ENCODE measurements at places on chromosomes 7 and 10.

GRCh38 chr10:48529331-48529730, 75.5 kb downstream of the ARHGAP22 start:
- no peak for DNase-seq

DNA sequence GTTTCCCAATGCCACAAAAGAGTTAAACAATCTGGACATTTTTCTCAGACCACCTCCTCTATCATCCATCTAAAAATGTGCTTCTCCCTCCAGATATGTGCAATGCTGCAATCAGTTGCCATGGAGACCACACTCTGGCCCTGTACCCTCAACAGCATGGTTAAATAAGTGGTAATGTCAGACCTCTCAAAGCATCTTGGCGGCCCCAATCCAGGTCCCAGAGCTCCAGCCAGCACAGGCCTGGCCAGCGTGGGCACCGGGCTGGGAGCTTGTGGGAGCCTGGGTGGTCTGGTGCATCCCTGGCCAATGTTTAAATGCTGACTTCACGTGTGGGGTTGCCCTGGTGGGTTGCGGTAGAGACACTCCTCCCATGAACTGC, 362.9 kb upstream of the ZNF32 start:
- DNase-seq: no peak

DNA sequence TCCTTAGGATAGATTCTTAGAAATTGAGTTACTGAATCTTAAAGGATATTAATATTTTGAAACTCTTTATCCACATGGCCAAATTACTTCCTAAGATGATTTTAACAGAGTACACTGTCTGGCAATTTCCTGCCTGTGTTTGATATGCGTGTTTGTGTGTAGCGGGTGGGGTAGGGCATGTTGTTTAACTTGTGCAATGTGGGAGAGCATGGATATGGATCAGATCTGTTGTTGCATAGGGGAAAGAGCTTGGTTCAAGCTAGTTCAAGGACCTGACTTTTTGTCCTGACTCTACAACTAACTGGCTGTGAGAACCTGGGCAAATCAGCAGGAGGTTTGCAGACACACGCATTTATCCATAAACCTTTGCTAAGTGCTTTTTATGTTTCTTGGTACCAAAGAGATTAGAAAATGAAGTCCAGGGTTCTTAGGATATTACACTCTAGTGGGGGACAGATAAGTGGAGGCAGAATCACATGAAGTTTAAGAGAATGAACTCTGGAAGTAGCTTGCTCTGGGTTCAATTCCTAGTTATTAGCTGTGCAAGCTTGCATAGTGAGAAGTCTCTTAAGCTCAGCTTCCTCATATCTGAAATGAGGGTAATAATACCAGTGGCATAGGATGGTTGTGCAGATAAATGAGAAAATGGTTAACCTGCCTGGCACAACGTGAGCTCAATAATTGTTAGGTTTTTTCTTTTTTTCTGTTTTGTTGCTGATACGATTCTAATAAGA, 96.3 kb upstream of the PRR15 start:
- no peak for DNase-seq

DNA sequence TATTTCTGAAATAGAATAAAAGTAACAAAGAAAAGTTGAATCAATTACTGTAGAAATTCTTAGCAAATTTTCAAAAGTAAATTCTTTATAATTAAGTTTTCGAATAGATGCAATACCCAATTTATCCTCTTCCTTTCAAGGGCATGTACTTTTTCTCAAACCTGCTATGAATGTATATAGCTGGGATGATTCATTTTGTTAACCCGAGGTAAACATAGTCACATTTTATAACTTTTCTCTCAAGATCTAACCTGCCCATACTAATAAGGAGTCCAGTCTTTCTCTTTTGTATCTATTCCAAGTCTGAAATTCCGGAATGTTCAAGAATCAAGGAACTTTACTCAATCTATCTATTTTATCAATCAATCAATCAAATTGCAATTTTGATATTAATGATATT, 1072.9 kb downstream of the REEP3 start:
- no peak for DNase-seq

- DNase-seq: no peak
These were observed 11.0 kb downstream of the ZNF713 start for GRCh38 chr7:55898287-55898686.

- DNase-seq: no peak
These were observed 190.9 kb downstream of the DNAJB6 start for GRCh38 chr7:157527686-157528085.

DNA sequence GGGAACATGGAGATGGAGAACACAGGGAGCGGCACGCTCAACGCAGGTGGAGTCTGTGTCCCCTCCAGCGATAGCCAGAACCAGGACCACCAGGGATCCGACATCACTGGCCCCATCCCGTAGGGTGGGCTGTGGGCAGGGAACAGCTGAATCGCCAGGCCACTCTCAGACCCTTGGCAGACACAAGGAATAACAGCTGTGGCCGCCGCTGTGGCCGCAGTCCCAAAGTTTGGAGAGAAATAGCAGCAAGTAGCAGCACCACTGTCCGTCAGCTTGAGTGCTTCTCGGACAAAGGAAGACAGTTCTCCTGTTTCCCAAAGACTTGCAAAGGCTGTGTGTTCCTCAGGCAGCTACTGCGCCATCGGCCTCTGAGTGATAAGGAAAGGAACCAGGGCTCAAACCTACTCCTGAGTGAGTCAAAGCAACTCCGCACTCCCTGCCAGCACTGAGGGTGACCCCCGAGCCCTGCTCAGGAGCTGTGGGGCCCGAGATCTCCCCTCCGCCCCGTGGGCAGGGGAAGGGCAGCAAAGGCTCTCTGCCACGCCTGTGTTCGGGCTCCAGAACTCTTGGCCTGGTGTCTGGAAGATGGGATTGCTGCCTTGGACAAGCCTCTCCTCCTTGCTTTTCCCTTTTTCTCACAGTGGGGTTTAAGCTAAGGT, 82.3 kb upstream of the FAM20C start:
- no peak for DNase-seq

DNA sequence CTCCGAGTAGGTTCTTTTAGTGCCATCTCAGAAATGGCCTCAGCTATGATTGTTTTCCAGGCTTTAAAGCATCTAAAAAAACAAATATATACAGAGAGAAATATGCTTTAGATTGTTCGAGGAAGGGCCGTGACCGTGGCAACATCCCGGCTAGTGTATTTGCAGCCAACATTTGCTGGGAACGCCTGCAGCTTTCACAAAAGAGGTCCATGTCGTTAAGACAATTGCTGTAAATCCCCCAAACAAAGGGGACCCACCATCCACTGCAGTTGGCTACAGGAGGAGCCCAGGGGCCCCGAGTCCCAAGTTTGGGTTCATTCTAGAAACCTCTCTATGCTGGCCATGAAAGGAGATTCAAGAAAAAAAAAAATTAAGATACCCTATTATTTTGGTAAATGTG, 152.8 kb upstream of the TCF7L2 start:
- DNase-seq: no peak

- no peak for DNase-seq
These were observed 42.4 kb upstream of the ANKRD1 start for GRCh38 chr10:90963331-90963730.

DNA sequence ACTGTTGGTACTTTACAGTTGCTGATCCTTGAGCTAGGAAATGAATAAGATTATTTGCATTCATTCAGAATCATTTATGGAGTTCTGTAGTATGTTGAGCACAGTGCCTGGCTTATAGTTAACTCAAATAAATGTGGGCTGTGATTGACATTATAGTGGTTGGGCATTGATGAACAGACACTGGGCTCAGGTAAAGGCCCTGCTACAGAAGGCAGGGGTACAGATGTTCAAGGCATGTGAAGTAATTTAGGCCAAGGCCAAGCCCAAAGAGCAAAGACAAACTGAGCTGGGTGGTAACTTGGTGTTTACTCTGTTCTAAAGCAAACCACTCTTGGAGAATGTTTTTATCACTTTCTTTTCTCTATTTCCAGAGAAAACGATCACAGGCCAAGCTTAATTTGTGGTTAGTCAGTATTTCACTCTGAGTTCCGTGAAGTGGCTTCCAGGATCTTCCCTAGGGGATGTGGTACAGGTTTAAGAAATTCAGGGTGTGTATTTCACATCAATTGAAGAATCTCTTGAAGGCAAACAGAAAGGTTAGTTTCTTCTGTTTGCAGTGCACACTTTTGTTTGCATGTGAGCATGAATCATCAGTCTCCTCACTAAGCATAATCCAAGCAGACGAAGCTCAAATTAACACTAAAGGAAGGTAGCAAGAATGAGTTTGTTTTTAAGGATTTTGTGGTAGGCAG, 113.9 kb upstream of the PRR15 start:
- no peak for DNase-seq

DNA sequence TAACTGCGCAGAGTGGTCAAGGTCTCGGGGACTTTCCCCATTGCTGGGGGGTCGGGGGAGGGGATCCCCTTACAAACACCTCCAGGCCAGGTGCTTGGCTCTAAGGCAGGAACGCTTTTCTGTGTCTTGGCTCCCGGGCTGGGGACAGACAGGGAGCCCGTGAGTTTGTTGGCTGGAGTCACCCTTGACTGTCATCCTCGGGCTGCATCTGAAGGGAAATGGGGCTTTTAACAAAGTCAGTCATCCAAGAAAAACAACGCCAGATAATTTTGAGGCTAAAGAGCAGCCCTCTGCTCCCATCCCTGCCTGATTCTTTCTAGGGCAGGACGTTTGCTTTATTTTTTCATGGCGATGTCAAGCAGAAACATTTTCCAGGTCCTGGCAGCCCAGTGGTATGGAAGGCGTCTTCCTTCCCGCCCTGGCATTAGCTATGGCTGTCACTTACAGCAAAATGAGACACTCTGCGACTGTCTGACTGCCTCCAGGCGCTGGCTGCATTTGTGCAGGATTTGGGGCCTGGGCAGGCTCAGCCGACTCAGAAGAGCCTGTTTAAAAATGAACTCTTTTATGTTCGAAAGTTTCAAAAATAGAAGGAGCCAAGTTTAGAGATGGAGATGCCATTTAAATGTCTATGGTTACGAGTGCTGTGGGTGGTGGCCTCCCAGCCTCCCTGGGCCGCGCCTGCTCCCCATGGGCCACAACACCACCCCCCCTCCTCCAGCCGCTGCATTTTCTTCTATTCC, 54.7 kb upstream of the TNS3 start:
- no peak for DNase-seq

DNA sequence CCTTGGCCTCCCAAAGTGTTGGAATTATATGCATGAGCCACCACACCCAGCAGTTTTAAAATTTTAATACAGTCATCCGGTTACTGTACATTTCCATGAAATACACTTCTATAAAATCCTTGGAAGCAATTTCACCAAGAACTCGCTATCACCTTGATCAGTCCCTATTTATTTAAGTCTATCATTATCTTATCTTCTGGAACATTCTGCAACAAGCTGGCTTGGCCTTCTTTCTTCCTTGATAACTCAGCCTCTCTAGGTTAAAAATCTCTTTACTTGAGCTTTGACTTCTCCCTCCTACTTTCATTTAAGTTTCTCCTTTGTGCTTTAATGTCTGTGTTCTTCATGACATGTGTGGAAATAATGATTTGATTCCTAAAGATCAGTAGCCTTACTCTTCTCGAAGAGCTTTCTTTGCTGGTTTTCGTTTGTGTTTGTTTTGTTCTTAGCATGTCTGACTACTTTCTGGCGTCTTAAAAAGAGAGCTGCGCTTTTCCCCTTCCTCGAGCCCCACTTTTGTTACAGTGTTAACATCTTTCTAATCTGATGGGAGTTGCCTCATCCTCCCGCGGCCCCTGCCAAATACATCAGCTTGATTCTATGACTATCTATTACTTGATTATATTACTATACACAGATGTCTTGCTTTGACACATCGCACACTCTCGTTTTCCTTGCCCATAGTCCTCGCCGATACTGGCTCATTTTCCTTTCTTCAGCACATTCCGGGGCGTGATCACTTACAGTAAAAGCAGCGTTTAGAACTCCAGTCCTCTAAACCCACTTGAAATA, 11.1 kb upstream of the CALML5 start:
- DNase-seq: no peak

DNA sequence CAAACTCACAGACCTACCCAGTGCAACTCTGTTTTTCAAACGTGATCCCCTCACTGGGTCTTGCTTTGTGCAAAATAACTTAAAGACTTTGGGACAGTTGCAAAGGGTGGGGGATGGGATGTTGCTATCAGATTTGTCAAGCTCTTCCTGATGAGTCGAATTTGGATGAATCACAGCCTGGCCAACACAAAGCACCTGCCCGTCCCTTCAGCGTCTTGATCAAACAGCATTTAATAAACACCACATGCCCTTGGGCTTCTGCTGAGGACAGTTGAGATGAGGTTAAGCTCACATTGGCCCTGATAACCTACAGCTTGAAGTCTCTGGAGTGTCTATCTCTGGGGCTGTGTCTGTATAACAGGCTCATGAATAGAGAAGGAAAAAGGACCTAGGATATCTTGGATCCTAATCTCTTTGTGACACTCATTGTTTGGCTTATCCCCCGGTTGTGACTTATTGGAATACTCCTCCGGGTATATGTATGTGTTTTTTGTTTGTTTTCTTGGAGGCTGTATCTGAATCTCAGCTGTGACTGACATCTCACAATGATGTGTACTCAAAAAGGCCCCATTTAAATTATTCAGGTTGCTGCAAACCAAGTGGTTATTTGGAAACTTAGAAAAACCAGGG, 132.6 kb upstream of the NAMPT start:
- DNase-seq: no peak

DNA sequence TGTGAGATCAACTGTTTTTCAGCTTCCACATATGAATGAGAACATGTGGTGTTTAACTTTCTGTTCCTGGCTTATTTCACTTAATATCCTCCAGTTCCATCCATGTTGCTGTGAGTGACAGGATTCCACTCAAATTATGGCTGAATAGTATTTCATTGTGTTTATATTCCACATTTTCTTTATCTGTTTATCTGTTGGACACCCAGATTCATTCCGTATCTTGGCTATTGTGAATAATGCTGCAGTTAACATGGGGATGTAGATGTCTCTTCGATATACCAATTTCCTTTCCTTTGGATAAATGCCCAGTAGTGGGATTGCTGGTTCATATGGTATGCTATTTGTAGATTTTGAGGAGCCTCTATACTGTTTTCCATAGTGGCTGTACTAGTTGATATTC, 47.9 kb downstream of the GALNT11 start:
- no peak for DNase-seq

DNA sequence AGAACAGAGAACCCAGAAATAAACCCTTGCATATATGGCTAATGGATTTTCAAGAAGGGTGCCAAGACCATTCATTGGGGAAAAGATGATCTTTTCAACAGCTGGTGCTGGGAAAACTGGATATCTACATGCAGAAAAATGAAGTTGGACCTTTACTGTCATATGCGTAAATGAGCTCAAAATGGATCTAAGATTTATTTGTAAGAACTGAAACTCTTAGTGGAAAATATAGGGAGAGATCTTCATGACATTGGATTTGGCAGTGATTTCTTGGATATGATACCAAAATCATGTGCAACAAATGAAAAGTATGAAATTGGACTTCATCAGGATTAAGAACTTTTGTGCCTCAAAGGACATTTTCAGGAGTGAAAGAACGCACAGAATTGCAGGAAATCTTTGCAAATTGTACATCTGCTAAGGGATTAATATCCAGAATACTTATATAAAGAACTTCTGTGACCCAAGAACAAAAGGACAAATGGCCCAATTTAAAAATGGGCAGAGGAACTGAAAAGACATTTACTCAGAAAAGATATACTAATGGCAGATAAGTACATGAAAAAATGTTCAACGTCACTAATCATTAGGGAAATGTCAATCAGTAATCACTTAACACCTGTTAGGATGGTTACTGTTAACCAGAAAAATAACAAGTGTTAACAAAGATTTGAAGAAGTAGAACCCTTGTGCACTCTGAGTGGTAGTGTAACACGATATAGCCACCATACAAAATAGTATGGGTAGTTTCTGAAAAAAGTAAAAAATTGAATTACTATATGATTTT, 6.1 kb downstream of the DBF4 start:
- DNase-seq: no peak

- no peak for DNase-seq
These were observed 48.3 kb upstream of the PITRM1 start for GRCh38 chr10:3220853-3221252.
